GM13977 (cell line): ENCODE measurements at places on chromosomes 12 and 14.

DNA sequence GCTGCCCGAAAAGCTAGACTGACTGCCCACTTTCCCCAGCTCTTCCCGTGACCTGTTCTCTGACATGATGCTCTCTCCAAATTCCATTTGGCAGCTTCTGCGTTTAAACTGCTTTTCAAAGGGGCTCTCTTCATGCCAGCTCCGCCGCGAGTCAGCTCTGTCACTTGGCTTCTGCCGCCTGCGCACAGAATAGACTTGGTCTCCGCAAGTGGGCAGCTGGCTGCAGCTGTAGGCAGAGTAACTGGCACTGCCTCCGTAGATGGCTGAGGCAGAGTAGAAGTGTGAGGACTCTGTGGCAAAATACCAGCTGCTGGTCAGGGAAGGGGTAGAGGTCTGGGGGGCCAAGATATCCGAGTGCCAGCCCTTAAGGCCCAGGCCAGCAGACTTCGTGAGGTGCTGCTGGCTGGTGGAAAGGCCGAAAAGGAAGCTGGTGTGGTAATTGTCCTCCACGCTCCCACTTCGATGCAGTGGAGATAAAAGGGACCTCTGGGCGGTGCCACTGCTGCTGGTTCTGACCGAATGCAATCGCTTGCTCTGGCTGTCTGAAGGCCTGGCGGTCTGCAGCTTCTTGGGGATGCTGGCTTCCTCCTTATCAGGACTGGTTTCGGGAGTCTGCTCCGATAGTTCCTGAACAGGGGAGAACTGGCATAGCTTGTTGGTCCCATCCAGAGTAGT lies 85.7 kb downstream of the DUSP16 start:
- DNase-seq, result no peak

GRCh38 chr12:6049587-6049986 lies 74.9 kb downstream of the VWF start:
- DNase-seq, result no peak

- no peak for DNase-seq
Observed at GRCh38 chr12:89189448-89189847, 162.9 kb downstream of the DUSP6 start.

- no peak for DNase-seq
Observed at GRCh38 chr12:60112763-60113162, 516.9 kb downstream of the SLC16A7 start.

- DNase-seq, result no peak
Observed at GRCh38 chr14:80304125-80304766, 92.9 kb upstream of the DIO2 start.

GRCh38 chr14:24240110-24240918 lies 2.1 kb downstream of the TINF2 start:
- DNase-seq, result no peak

DNA sequence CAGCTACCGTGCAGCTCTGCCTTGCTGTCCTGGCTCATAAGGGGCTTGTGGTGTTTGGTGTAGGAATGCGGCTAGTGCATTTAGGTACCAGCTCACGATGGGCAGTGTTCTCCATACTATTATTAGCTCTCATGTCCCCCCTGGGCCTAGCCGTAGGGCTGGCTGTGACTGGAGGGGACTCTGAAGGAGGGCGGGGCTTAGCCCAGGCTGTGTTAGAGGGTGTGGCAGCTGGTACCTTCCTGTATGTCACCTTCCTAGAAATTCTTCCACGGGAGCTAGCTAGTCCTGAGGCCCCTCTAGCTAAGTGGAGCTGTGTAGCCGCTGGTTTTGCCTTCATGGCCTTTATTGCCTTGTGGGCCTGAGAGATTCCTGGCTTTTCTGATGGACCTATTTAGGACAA lies 2.1 kb downstream of the SLC39A2 start:
- no peak for DNase-seq

DNA sequence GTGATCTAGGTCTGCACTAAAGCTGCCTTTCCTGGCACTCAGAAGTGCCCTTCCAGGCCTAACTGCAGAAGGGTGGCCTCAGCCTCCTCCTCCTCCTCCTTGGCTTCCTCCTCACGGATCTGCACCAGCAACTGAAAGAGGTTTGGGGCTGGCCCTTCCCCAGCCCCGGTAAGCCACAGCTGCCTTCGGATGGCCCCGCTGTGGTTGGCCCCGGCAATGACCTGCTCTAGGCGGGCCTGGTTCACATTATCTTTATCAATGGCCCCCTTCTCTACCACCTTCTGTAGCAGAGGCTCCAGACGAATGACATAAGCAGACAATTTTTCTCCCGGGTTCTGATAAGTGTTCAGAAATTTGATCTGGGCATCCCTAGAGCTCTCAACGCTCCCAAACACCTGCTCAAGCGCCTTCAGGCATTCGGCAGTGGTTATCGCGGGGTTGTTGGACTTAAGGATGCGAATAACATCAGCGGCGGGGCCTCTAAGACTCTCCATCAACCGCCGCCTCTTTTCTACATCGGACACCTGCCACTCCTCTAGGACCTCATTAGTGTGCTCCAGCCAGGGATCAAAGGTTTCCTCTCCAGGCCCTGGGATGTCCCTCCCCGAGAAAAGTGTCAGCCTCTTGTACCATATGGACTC lies 1.5 kb downstream of the PNMA1 start:
- peak; percentile 72 for DNase-seq

- DNase-seq, result no peak
Observed at GRCh38 chr14:45150386-45150890, 14.7 kb downstream of the FANCM start.

GRCh38 chr12:23193552-23193951 lies 568.6 kb downstream of the ETNK1 start:
- no peak for DNase-seq

- DNase-seq, result no peak
Observed at GRCh38 chr14:67343601-67344230, 15.9 kb downstream of the ATP6V1D start.
